Stimulated activated CD8-positive, alpha-beta memory T cell treated with anti-CD3 and anti-CD28 coated beads, Interleukin-7, amount 100 ng/mL, for 1 hour (primary cell): ENCODE measurements at places on chromosomes 7 and 10.

DNA sequence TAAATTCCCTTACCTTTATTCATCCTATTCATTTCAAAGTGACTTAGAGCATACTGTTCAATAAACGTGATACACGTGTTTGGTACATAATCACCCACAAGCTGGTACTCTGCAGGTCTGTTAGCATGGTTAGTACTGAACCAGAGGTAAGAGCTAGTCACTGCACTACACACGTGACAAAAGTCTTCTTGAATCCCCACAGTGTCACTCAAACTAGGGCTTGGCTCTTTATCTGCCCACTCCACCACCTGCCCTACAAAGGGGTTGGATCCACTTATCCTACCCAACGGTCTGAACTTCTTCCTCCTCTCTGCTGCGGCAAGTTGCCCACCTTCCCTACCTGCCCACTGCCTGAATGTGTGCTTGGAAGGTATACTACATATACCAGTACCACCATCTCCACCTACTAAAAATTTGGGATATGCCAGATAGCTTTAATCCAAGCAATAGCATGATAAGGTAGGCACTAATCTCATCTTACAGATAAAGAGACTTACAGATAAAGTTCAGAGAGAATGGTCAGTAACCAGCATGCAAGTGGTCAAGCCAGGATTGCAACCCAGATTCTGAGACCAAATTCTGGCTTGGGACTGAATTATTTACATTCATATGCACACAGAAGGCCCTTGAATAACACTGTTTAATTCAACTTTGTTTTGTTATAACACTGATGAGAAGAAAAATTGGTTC lies 92.2 kb downstream of the SGMS1 start:
- DNase-seq: no peak

GRCh38 chr7:122312789-122313188 lies 8.2 kb upstream of the FEZF1 start:
- no peak for DNase-seq

DNA sequence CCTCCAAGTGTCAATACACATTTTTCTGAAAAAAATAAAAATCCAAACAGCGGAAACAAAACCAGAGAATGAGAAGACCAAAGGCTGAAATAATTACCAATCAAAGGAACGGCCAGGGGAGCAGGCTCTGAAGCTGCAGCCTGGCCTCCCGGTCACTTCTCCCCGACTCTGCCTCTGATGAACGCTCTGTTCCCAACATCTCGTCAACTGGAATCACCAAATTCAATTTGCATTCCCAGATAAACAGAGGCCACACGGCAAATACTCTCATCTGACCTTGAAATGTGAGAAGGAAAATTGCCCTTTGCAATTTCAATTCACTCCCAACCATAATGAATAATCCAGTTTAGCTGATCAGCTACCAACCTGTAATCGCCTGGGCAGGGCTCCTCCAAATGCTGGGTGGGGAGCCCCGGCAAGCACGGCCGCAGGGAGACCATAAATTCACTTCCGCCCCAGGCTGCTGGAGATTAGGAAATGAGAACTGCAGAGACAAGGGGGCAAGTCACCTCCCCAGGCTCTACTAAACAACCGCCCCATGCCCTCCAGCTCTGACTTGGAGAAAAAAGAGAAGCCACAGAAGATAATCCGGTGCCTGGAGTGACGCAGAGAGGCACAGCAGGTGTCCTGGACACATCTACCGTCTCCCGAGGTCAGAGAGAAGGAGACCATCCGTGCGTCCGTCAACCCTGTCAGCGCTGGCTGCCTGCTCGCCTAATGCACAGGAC lies 153.2 kb downstream of the MAD1L1 start:
- DNase-seq: no peak

GRCh38 chr10:88216976-88217375 lies 353.6 kb downstream of the PTEN start:
- no peak for DNase-seq

DNA sequence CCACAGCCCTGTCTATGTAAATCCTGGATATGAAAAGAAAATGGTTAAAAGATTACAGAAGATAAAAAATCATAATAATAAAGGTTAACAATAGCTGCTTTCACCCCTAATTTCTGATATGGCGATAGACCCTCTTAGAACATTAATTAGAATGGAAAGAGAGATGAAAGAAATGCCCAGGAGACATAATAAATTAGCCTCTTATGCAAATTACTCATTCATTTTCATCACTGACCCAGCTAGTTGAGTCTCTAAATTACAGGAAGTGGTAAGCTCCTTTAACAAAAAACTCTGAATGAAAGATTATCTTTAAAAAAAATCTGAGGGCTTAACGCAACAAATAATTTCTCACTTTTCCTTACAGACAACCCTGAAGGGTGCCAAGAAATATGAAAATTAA lies 12.4 kb downstream of the GFRA1 start:
- no peak for DNase-seq

DNA sequence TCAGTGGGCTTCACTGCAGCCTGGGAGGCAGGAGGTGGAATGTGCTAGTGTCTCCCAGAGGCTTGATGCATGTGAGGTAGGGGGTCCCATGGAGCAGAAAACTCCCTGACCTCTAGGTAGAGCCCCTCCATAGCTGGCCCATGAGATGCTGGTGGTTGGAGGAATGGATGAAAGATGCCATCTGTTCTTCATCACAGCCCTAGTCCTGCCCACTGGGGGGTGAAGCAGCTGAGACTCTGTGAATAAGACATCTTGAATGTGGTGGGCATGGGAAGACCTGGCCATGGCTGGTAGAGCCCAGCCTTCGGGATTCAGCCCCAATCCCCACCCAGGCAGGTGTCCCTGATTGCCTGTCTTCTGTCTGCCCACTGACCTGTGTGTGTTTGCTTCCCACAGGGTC lies 92.5 kb downstream of the COL13A1 start:
- no peak for DNase-seq

GRCh38 chr10:22854935-22855421 lies 72.9 kb upstream of the ARMC3 start:
- no peak for DNase-seq

- DNase-seq: no peak
Observed at GRCh38 chr7:26627891-26628341, 236.5 kb downstream of the SKAP2 start.

DNA sequence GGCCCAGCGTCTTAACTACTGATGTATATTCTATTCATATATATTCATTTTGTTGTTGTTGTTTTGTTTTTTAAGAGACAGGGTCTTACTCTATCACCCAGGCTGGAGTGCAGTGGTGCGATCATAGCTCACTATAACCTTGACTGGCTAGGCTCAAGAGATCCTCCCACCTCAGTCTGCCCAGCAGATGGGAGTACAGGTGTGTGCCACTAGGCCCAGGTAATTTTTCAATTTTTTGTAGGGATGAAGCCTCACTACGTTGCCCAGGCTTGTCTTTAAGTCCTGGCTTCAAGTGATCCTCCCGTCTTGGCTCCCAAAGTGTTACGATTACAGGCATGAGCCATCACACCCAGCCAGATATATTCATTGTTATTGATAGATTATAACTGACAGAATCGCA lies 12.9 kb upstream of the STN1 start:
- no peak for DNase-seq

DNA sequence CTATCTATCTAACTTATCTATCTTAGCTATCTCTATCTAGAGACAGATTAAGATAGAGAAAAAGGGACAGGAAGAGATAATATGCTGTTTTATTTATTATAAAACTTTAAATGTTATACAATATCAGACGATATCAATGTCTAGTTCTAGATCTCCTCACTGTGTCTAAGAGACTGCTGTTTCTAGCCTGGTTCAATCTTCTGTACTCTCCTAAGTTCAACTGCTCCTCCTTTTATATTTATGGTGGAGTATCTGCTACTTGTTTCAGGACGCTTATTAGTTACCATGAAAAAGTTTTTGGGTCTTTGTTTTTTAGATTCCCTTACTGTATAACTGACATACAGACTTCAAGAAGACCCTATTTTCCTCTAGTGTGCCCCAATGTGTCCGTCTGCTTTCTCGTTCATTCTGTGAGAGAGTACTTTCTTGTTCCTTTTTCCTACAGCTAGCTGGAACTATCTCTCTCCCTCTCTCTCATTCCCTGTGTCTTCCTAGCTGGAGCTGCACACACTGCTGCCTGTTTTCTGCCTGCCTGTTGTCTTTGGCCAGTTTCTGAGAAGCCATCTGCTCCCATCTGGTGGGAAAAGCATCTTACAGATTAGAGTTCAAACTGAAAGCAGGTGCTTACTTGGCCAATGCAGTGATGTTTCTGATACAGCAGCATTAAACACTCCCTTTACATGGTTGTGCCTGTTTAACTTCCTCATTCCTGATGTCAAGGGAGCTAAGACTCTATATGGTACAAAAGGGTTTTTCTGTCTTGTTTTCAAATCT lies 49.4 kb upstream of the ARL4A start:
- DNase-seq: no peak

- DNase-seq: no peak
Observed at GRCh38 chr10:22434521-22434920, 89.2 kb downstream of the SPAG6 start.

DNA sequence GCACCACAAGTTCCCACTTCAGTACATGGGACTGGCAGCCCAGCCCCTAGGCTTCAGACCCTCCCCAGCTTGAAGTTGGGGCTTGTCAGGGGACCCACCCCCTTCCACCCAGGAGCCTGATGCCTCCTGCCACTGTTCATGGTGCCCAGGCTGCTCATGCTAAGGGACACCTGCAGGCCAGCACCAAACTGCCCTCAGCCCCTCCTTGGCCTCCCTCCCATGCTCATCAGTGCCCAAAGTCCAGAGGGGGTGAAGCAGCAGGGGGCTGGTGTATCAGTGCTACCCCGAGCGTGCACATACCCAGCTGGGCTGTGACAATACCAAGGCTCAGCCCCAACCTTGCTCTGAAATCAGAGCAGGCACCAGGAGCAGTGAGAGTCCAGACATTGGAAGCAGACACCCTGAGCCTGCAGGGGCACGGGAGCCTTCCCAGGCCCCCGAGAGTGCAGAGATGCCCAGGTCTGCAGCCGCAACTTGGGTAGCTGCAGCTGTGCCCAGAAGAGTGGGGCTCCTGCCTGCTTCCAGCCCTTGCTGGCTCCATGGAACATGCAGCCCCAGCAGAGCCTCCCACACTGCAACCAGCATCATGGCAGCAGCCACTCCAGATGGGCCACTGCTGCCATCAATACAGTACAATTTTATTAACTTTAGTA lies 79.0 kb downstream of the MTERF1 start:
- DNase-seq: no peak

GRCh38 chr7:65269150-65269856 lies 104.4 kb upstream of the ZNF92 start:
- DNase-seq: no peak

DNA sequence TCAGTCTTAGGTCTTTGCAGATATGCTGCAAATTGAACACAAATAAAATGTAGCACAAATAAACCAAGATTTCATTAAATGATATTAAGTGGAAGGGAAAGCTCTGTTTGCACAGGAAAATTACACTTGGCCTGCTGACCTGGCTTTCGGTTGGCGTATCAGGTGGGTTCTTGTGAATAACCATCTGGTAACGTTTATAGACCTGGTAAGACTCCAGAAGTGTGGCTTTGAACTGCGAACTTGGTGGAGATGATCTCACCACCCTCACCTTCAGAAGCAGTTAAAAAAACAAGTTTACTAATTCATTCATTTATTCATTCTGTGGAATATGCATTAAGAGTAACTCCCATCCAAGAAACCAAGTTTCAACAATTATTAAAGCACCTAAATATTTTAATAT lies 28.1 kb downstream of the ATE1 start:
- no peak for DNase-seq

GRCh38 chr10:100624298-100624697 lies 88.6 kb downstream of the HIF1AN start:
- no peak for DNase-seq

- no peak for DNase-seq
Observed at GRCh38 chr7:86282014-86282682, 361.6 kb upstream of the GRM3 start.

DNA sequence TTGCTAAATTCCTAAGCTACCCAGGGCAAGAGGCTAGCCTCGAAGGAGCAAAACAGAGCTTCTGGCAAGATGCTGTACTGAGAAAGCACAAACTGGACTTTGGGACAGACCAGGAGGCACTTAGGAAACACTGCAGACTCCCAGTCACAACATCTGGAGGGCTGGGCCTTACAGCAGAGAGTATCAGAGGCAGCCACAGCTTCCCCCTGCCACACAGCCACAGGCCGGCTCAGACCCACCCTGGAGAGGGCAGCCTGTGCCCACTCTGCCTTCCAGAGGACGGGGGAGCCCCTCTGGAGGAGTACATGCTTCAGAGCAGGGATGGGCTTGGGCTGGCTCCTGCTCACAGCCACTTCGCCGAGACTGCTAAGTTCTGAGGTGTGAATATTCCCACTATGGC lies 17.4 kb downstream of the ESYT2 start:
- no peak for DNase-seq

DNA sequence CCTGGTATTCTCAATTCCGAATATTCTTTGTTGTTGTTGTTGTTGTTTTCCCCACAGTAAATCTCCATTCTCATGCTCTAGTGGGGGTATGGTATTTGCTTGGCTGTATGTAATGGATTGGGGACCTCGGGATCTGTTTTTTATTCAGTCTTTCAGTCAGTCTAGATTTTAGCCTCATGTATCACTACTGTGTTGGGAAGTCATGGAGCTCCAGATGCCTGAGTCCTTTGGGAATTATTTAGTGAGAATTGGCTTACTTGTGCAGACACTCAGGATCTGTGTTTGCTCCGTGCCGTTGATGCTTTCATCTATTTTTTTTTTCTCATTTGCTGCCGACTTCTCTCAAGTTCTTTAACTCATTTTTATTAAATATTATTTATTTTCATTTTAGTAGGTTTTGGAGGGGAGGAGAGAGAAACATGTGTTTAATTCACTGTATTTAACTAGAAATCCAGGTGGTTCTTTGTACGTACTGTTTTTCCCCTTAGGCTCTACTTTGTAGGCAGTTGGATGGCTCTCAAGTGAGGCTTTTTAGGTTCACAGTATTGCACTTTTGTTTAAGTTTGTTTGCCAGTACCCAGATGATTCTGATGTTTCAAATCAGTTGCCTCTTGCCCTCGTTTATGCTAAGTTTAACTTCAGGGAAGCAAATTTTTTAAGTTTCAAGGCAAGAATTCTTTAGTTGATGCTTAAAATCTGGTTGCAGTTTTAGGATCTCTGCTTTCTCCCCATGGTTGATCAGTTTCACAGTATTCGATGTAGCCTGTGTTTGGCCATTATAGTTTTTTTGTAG lies 36.9 kb downstream of the ZNRF2 start:
- no peak for DNase-seq

GRCh38 chr7:151366166-151366879 lies 24.7 kb downstream of the NUB1 start:
- DNase-seq: no peak

DNA sequence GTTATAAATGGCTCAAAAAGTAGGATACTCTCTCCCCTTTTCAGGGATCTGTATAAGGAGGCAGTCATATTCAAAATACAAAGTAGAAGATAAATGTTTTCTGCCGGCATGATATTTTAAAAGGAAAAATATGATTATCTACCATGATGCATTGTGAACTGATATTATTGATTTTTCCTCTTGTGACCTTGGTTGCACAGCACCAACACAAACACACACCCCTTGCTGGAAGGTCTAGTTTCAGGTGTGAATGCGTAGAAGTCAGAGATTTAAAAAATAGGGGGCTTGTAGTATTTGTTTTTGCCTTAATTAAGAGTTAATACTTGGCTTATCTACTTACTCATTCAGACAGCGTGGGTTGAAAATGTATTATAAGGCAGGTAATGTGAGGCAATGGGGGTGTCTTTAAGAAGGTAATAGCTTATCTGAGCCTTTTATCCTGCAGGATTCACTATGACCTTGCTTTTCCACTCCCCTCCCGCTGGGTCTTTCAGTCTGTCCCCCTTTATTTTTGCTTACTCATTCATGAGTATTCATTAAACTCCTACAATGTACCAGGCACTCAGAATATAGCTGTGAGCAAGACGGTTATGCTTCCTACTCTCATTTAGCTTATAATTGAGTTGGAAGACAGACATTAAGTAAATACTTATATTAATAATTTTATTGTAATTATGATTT lies 390.6 kb downstream of the SDK1 start:
- DNase-seq: no peak
